Adipocyte (in vitro differentiated cells): ENCODE measurements at places on chromosomes 1 and 21.
A peak's percentile ranks its signal among the peaks of the same experiment; 100 is the strongest.

DNA sequence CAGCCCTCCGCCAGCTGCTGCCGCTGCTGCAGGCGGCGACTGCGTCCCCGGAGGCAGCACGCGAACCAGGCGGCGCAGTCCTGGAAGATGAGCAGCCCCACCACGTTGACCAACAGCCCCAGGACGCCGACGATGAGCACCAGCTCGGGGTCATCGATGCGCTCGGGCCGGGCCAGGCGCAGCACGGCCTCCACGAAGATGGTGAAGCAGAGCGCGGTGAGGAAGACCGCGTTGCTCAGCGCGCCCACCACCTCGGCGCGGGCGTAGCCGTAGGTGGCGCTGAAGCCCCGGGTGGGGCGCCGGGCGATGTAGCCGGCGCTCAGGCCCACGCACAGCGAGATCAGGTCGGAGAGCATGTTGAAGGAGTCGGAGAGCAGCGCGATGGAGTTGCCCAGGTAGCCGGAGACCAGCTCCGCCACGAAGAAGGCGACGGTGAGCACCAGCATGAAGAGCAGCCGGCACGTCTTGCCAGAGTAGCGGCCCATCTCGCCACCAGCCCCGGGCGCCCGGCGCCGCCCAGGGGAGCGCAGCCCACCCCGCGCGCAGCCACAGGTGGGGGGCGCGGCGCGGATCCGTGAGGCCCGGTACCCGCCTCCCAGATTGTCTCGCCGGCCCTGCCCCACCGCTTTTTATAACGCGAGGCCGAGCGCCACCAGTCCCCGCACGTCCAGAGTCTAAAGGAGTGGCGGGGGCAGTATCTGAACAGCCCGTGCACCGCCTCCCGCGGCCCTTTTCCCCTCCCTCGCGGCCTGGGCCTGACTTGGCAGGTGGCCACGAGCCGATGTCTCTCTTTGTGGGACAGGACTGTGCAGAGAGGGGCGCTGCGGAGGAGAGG, at the start of gene SLC30A10:
SLC30A10 (minus strand) TSS at position 602 of the 835 bp plus-strand sequence; CDS start at position 485, 117 bp downstream.
- peak; percentile 31 for DNase-seq

DNA sequence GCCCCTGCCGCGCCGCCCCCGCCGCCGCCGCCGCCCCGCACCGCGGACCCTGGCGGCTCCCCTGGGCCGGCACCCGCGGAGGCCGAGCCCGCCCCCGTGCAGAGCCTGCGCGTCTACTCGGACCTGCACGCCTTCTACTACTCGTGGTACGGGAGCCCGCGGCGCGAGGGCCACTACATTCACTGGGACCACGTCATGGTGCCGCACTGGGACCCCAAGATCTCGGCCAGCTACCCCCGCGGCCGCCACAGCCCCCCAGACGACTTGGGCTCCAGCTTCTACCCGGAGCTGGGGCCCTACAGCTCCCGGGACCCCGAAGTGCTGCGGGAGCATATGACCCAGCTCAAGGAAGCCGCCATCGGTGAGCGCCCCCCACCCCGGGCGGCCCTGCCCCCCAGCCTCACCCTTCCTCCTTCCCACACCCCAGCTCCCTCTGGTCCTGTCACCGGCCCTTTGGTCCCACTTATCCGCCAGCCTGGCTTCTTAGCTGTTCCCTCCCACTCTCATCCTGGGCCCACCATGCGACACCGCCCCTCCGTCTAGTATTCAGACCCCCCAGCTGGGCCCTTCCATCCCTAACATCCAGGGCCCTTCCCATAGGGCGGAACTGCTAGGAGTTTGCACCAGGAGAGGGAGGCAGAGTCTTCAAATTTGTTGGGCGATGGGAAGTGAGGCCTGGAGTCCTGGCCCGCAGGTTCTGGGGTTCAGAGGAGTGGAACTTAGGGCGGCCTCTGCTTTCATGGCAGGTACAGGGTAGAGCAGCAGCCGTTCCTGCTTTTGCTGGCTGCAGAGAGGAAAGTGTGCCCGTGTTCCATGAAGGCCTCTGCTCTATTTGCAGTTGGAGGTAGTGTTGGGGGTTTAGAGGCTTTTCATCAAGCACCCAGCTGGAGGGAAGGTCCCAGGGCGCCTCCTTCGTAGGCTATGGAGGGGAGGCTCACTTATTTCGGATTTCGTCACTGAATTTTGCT, 1.0 kb downstream of the MANEAL start:
- peak; percentile 12 for DNase-seq

DNA sequence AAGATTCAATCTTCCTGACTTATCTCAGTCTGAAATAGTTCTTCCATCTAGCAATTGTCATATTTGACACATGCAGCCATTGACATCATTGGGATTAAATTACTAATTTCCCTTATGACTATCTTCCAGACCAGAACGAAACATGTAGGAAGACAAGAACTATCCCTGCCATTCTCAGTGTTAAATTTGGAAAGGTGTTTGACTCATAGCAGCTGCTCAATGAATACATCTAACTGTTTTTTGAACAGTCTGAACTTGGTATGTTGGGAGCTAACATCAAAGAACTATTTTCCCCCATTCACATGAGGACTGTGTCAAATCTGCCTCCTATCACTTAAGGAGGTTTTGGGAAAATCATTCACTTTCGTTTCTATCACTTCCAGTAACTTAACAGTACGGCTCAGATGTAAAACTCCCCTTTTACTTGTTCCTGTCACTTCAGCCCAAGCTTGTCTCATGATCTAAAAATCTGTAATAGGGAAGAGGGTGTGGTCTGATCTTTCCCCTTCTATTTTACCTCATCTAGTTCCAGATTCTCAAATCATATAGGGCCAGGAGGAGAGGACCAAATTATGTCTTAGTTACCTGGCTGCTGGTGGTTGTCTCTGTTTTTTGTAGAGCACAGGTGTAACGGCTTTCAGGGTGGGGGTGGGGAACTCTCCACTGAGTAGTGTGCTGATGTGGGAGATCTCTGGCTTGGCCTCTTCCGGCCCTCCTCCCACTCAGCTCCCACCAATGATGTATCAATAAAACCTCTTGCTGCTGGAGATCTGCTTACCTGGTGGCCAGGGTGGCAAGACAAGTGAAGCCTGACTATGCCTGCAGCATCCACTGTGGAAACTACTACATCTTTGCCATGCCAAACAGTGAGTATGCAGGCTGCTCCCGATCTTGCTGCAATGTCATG, 26.2 kb upstream of the SLAMF1 start:
- no peak for DNase-seq

GRCh38 chr1:226002667-226003501, 3.7 kb upstream of the SDE2 start:
- no peak for DNase-seq

DNA sequence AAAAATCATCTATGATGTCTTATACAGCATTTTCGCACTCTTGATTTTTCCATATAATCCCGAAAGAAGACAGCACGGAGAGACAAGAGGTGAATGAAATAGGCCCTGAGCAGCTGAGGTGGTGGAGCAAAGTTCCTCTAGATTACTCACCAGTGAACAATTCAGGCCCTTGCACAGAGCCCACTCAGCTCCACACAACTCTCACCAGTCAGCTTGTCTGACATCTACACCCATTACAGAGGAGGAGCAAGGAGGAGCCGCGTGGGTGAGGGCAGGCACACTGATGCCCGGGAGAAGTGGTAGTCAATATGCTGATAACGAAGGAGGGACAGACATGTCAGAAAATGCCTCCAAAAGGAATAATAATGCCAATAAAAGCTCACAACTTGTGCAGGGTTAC, 59.9 kb downstream of the DNM3 start:
- DNase-seq: no peak

DNA sequence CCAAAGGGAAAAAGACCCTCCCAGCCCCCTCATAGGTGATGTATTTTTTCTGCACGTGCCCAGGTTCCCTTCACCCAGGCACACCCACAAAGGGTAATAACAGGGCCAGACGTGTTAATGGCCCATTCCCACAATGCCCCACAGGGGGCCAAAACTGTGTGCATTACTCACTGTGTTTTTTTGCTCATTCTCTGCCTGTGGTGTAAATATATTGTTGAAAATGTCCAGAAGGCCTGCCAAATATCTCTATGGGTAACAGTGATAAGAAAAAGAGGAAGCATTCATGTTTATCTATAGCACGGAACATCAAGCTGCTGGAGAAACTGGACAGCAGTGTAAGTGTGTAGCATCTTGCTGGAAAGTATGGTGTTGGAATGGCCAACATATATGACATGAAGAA, 21.9 kb downstream of the RHEX start:
- DNase-seq: no peak

GRCh38 chr1:31694964-31695313, 8.9 kb downstream of the COL16A1 start:
- DNase-seq: no peak

- DNase-seq: no peak
Measured at GRCh38 chr1:70738624-70739023, 309.0 kb downstream of the PTGER3 start.

GRCh38 chr1:63634471-63634870, 41.3 kb downstream of the PGM1 start:
- DNase-seq: no peak

- no peak for DNase-seq
Measured at GRCh38 chr1:110734133-110734680, 59.5 kb upstream of the KCNA3 start.

DNA sequence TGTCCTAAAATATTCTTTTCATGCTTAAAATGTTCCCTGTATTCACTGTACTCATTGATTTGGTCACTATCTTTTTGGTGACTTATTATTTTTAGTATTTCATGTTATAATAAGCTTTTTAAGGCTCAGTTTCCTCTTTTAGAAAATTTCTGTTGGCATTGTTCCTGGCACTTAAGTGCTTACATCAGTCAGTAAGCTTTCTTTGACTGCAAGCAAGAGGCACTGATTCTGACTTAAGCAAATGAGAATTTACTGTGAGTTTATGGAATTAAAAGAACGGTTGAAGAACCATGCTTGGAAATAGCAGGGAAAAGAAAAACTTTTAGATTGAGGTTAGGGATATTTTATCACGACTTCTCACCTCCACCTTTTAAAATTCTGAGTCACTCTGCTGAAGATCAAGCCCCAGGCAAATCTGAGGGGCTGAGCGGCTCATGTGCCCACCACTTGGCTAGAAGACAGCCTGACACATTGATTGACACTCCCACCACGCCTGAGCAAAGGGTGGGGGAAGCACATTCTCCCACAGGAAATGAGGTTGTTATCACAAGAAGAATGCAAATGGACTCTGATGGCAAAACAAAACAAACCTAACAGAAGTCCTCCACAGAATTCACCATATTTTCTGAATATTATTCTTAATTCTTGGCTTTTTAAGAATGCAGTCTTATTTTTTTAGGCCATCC, 102.8 kb downstream of the KCTD3 start:
- DNase-seq: peak; percentile 64

DNA sequence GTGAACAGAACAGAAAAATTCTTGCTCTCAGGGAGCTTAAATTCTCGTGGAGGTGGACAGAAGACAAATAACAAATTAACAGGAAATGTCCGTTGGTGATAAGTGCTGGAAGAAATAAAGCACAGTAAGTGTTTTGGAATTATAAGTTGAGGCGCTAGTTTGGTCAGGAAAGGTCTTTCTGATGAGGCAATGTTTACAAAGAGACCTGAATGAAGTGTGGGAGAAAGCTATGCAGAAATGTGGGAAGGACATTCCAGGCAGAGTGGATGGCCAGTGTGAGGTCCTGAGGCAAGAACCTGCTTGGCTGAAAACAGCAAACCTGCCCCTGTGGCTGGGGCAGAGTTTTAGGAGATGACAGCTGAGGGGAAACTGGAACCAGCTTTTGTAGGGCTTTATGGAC, 23.3 kb downstream of the NGF start:
- peak; percentile 68 for DNase-seq

- DNase-seq: no peak
Measured at GRCh38 chr1:6035719-6036118, 10.0 kb upstream of the KCNAB2 start.

- DNase-seq: peak; percentile 68
Measured at GRCh38 chr1:112557385-112557784, 48.6 kb downstream of the WNT2B start.

DNA sequence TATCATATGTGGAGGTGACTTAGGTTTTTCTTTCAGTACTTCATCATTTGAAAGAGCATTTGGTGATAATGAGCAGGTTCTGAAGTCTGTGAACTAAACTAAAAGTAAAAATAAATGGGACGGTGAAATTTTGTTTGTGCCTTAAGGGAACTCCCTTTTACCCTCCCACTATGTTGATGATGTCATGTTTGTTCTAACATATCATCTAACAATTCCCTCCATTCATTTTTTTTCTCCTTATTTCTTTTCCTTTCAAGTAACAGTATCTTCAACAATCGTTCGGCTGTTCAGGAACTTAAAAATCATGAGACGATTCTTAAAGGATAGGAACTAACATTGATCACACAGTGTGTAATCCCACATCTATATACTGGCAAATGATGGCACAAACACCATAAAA, 30.0 kb upstream of the IRF2BP2 start:
- no peak for DNase-seq
